ENCODE measurements at places on chromosomes 11 and 22. TPM values are rescaled to one million over a fixed set of nuclear protein-coding genes. Genes with fewer than 3 reads are reported as not detected.

DNA sequence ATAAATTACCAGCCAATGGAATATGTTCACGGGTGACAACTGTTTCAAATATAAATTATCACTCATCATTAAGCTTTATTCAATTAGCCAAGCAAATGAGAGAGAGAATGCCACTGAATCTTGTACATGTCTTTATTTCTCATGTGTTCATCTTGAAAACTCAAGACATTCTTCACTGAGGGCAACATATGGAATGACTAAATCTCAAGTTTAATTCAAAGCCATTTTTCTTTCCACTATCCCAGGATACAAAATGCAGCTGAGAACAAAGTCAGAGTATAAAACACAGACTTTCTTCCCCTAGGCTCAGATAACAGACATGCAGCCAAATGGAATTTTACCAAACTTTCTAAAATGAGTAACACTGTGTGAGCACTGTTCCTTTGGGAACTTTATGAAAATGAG is 12.1 kb upstream of the BBOX1 start:
- no peak overlapping the region for H3K27ac ChIP-seq
- no peaks in the 10 kb centered on the region for H3K4me1 ChIP-seq
- H3K36me3 ChIP-seq: no peaks in the 10 kb centered on the region
- DNase-seq: no peak

The FXYD6 gene
- total RNA-seq: 16.8 TPM

DNA sequence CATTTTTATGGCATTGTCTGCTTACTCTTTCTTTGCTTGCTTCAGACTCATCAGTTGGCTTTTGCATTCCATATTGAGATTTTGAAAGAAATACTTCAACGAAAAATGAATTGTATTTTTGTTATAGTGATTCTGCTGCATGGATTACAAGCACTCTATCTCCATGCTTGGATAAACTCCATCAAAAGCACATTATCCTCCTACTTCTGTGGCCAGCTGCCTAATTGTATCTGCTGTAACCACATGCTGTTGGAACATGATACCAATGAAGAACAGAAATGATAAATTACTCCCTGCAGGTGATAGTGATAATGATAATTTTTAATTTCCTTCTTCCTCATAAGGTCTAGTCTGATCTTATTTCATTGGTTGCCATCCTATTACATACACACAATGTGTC is 100.8 kb downstream of the PRMT3 start:
- H3K4me3 ChIP-seq: no peak overlapping the region
- H3K27me3 ChIP-seq: no peaks in the 10 kb centered on the region
- H3K4me1 ChIP-seq: peaks cover 3% of the 10 kb centered on the region
- no peaks in the 10 kb centered on the region for H3K36me3 ChIP-seq
- no peak overlapping the region for H3K27ac ChIP-seq
- DNase-seq: no peak

DNA sequence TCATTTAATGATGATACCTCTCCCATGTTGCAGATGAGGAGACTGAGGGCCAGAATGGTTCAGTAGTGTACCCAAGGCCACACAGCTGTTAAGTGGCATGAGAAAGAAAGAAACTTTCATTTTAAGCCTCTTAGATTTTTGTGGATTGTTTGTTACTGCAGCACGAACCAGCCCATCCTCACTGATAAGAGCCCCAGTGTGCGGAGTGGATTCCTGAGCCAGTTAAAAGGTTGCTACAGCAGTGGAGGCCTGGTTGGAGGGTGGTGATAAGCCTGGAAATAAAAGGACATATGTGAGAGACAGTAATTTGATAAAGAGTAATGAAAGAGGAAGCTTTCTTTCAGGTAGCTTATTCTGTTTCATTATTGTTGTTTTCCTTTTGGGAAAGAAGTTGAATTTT is 89.0 kb downstream of the ATXN10 start:
- H3K4me1 ChIP-seq: no peaks in the 10 kb centered on the region
- H3K36me3 ChIP-seq: no peaks in the 10 kb centered on the region
- no peak overlapping the region for H3K4me3 ChIP-seq
- H3K27me3 ChIP-seq: no peaks in the 10 kb centered on the region

The APBB1 gene
- total RNA-seq: 48.5 TPM

- peak overlapping the region; percentile 50 for H3K27ac ChIP-seq
- H3K4me1 ChIP-seq: peaks cover 31% of the 10 kb centered on the region
These were observed 29.8 kb downstream of the LIMK2 start for GRCh38 chr22:31241936-31242335.

DNA sequence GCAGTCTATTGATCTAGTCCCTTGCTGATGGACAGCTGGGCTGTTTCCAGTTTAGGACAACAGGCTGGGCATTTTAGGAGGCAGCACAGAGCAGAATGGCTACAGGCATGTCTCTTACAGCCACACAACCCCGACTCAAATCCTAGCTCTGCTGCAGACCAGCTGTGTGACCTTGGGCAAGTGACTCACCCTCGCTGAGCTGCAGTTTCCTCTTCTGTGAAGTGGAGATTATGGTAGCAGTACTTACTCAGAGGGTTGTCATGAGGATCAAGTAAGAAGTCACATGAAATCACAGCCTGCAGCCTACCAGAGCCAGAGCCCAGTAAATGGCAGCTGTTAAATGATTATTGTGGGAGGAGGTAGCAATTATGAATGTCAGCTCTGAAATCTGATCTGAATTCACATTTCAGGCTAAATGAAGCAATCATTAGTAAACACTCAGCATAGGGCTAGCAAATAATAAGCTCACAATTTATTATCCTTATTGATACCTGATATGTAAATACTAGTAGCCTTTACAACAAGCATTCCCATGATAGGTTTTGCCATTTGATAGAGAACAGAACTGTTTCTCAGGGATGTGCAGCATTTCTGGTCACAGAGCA is 58.9 kb downstream of the MYEOV start:
- no peak overlapping the region for H3K4me3 ChIP-seq
- no peaks in the 10 kb centered on the region for H3K36me3 ChIP-seq
- no peak overlapping the region for H3K27ac ChIP-seq
- peaks cover 5% of the 10 kb centered on the region for H3K4me1 ChIP-seq
- DNase-seq: no peak
- no peaks in the 10 kb centered on the region for H3K27me3 ChIP-seq

The MB gene
- total RNA-seq: 1.3 TPM

DNA sequence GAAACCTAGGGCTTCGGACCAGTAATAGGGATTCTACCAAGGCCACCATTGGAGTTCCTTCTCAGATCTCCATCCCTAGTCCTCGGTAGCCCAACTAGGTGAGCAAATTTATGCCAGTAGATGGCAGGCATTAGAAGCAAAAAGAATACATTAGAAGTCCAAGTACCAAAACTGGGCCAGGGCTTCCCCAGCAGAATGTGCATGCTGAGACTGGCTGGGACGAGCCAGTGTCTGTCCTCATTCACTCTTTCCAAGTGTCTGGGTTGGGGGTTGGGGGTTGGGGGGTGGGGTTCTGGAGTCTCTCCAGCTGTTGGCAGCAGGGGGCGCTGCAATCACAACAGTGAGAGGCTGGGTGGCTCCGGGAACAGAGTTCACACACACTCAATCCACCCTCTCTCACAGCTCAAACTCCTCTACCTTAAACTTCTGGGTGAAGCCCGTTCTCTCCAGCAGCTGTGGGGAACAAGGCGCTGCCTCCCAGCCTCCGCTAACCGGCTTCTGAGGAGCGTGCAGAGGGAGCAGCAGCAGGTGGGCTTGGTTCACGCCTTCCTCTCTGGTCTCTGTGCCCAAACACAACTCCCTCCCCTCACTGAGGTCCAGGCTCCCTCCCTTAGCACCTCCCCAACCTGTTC is 57.5 kb downstream of the BTG4 start:
- H3K4me3 ChIP-seq: no peak overlapping the region
- no peaks in the 10 kb centered on the region for H3K27me3 ChIP-seq
- no peaks in the 10 kb centered on the region for H3K36me3 ChIP-seq
- H3K4me1 ChIP-seq: no peaks in the 10 kb centered on the region
- no peak for DNase-seq

The DYNC2H1 gene
- total RNA-seq: 12.2 TPM

DNA sequence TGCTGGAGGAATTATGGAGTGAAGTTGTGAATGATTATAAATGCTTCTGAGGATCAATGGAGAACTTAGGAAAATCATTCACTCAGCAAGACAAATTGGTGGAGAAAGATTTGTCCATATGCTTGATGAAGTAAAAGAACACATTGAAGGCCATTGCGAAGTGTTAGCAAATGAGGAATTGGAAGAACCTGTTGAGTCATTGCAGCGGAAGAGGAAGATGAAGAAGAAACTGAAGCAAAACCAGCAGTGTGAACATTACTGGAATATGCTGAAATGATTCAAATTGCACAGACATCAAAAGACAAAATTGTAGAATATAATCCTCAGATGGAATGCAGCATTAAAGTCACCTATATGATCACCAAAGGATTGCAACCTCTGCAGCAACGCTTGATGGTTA is 168.1 kb downstream of the ADAMTS15 start:
- H3K27ac ChIP-seq: no peak overlapping the region
- DNase-seq: no peak
- H3K4me3 ChIP-seq: no peak overlapping the region
- no peaks in the 10 kb centered on the region for H3K4me1 ChIP-seq
- H3K36me3 ChIP-seq: no peaks in the 10 kb centered on the region
- H3K27me3 ChIP-seq: no peaks in the 10 kb centered on the region

GRCh38 chr11:130580372-130580771 is 131.9 kb downstream of the ADAMTS15 start:
- no peak overlapping the region for H3K4me3 ChIP-seq
- H3K27me3 ChIP-seq: no peaks in the 10 kb centered on the region
- H3K27ac ChIP-seq: no peak overlapping the region
- H3K4me1 ChIP-seq: no peaks in the 10 kb centered on the region
- no peak for DNase-seq
- H3K36me3 ChIP-seq: no peaks in the 10 kb centered on the region

The MS4A4A gene
- total RNA-seq: 16.3 TPM

The CKAP5 gene
- total RNA-seq: 22.8 TPM

DNA sequence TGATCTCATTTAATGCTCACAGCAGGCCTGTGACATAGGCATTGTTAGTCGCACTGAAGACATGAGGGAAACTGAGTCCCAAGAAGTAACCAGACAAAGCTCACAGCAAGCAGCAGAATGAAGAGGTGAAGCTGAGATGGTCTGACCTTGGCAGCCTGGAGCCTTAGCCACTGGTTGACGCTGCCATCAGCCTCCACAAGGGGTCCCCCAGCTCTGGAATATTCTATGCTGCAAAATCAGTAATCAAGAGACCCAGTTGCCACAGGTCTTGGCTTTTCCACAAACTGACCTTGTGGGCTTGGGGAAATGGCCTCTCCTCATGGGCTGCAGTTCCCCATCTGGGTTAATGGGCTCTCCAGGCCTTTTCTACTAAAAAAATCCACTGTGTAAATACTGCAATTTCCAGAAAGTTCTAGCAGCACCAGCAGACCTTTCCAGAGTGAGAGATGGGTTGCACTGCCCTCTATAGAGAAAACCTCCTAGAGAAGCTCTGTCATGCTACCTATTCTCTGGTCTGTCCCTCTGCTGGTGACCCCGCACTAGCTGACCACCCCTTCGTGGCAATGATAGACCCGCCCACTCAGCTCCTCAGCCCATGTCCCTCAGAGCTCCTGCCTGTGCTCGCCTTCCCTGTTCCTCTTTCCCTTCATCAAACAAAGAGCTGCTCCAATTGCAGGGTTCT is 22.6 kb upstream of the ISX start:
- no peak overlapping the region for H3K27ac ChIP-seq
- no peak for DNase-seq
- H3K4me3 ChIP-seq: no peak overlapping the region
- H3K36me3 ChIP-seq: no peaks in the 10 kb centered on the region
- no peaks in the 10 kb centered on the region for H3K4me1 ChIP-seq

- H3K27me3 ChIP-seq: no peaks in the 10 kb centered on the region
- peaks cover 7% of the 10 kb centered on the region for H3K4me1 ChIP-seq
- H3K4me3 ChIP-seq: no peak overlapping the region
- peak; percentile 31 for DNase-seq
- no peak overlapping the region for H3K27ac ChIP-seq
- no peaks in the 10 kb centered on the region for H3K36me3 ChIP-seq
These were observed 20.8 kb downstream of the NTM start for GRCh38 chr11:131391176-131391575.

- no peak for DNase-seq
- no peaks in the 10 kb centered on the region for H3K36me3 ChIP-seq
- no peak overlapping the region for H3K4me3 ChIP-seq
- no peaks in the 10 kb centered on the region for H3K27me3 ChIP-seq
- peaks cover 6% of the 10 kb centered on the region for H3K4me1 ChIP-seq
- no peak overlapping the region for H3K27ac ChIP-seq
These were observed 155.2 kb upstream of the GRK3 start for GRCh38 chr22:25409240-25409639.

The OR4A16 gene
- not detected for total RNA-seq

The SCGB1D2 gene
- total RNA-seq: not detected

DNA sequence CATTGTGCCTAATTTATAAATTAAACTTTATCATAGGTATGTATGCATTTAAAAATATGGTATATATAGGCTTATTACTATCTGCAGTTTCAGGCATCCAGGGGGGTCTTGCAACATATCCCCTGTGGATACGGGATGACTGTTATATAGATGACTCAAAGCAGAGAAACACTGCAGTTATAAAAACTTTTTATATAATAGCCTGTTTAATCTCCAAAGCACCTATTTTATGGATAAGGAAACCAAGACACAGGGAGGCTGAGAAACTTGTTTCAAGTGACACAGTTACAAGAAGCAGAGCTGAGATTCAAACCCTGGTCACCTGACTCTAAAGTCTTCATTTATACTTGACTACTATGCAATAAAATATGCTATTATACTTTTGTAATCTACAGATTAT is 897.7 kb downstream of the KCNA4 start:
- no peak for DNase-seq
- no peak overlapping the region for H3K4me3 ChIP-seq
- no peaks in the 10 kb centered on the region for H3K36me3 ChIP-seq
- H3K27me3 ChIP-seq: no peaks in the 10 kb centered on the region
- H3K4me1 ChIP-seq: no peaks in the 10 kb centered on the region
- H3K27ac ChIP-seq: no peak overlapping the region

The VPREB1 gene
- total RNA-seq: not detected

- DNase-seq: peak; percentile 50
- no peaks in the 10 kb centered on the region for H3K27me3 ChIP-seq
- no peak overlapping the region for H3K27ac ChIP-seq
- H3K36me3 ChIP-seq: no peaks in the 10 kb centered on the region
These were observed 58.1 kb downstream of the SNX19 start for GRCh38 chr11:130858215-130858614.

Data from body of pancreas (tissue), 4 donors.